ENCODE measurements at places on chromosomes 6 and 20.

DNA sequence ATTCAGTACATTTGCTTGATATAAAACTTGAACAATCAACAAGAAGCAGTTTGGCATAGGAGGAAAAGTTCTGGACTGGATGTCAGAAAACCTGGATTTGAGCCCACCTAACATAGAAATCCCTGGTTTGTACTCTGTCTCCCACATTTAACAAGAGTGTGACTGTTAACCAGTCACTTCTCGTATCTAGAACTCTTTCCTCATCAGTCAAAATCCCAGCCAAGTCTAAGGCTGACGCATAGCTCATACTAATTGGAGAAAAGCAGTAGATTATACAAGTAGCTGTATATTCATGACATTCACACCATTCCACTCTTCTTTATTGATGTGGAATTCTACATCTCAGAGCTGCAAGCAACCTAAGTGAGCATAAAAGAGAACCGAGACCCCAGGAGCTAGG lies 222.7 kb downstream of the PHACTR1 start:
- no peak for DNase-seq

- no peak for DNase-seq
These were observed 88.4 kb downstream of the CDH22 start for GRCh38 chr20:46219920-46220319.

- DNase-seq: no peak
These were observed 2.7 kb upstream of the DTD1 start for GRCh38 chr20:18585134-18585533.

DNA sequence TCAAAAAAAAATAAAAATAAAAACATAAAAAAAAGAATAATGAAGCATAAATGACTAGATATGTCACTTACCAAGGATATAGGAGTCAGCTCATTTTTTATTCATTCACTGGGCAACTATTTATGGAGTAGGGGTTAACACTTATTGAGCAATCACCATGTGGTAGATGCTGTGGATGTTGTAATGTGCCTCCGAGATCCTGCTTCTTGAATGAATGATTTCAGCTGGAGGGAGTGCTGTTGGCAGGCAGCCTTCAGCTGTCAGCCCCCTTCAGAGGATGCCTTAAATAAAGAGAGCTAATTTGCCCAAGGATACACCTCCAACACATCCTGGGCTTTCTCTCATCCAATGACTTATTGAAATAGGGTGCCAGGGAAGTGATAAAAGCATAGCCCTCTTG lies 229.5 kb upstream of the DTNBP1 start:
- no peak for DNase-seq

GRCh38 chr6:38367231-38367630 lies 272.5 kb downstream of the BTBD9 start:
- DNase-seq: no peak

DNA sequence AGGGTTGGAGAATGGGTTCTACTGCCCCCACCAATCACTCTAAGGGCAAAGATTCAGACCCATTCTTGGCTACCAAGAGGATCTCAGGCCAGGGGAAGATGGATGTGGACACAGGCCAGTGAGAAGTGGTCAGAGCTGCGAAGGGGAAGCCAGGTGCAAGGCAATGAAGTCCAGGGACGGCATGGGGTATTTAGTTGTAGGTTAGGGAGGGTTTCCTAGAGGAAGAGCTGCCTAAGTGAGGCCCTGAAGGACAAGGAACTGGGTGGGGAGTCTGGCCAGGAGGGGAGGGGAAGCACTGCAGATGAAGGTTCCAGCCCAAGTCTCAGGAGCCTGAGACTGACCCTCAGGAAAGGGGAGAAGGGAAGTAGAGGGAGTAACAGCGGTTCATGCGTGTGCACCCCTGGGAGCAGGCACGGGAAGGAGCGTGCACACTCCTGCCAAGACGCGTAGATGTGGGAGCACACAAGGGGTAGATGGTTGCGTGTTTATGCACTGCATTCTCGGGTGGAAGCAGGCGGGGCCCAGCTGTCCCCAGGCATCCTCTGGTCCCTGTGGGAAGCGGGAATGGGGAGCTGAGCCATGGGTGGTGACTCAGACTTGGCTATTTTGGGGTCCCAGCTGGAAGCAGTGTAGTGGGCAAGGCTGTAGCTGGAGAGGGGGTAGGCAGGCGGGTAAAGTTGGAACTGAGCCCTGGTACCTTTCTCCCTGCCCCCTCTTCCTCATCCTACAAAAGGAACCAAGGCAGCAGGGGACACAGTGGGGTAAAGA lies 3.3 kb downstream of the ACTL10 start:
- DNase-seq: no peak

- no peak for DNase-seq
These were observed 31.4 kb downstream of the FYN start for GRCh38 chr6:111841822-111842221.

DNA sequence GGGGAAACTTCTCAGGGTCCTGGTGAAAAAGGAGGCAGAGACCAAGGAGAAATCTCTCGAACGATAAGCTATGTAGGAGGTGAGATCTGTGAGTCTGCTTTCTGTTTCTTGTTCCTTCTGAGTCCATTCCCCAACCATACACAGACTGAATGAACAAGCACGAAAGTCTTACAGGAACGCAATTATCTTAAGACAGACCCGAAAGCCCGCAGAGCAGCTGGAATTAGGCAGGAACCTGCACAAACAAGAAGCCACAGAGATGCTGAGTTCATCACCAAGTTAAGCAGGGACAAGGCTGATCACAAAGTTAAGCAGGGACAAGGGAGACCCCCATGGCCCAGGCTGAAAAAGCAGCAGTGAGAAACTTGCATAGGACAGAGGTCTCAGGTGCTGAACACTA lies 21.4 kb upstream of the NELFCD start:
- DNase-seq: no peak

DNA sequence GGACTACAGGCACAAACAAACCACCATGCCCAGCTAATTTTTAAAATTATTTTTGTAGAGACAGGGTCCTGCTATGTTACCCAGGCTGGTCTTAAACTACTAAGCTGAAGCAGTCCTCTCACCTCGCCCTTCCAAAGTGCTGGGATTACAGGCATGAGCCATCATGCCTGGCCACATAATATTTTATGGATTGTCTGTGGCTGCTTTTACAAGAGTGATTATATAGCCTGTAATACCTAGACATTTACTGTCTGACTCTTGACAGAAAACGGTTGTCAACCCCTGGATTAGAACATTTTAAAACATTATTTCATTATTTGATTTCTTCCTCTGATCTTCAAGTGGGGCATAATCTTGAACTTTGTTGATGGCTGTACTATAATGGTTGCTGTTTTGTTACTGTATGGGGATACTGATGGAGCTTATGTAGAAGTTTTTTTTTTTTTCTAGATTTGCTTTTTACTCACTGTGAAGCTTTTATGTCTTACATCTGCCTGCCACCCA lies 14.3 kb downstream of the PARD6B start:
- no peak for DNase-seq

DNA sequence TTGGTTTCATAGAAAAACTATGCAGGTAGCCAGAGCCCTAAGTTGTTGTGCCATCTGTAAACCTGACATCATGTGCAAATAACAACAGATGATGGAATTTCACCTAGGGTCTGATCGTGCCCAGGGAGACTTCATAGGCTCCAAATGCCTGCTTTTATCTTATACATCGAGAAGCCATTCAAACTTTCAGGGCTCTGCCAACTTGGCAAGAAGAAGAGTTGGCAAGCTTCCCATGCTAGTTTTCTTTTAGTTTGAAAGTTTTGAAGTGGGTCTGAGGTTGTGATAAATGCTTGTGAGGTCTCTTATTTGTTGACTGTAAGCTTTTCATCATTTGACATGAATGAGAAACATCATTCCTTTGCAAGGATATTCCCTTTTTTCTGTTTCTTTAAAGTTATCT lies 175.4 kb upstream of the FLRT3 start:
- no peak for DNase-seq

- no peak for DNase-seq
These were observed 78.8 kb downstream of the ADGRG6 start for GRCh38 chr6:142380626-142381025.

GRCh38 chr6:43013843-43014433 lies at the start of the genes KLHDC3 and MEA1:
Gene KLHDC3, plus strand, starts transcription at chr6:43014249. Its CDS starts 2,944 bp downstream, at chr6:43017193.
Gene MEA1, minus strand, starts transcription at chr6:43013946. Its CDS starts 133 bp downstream, at chr6:43013813.
- DNase-seq: peak; percentile 95

GRCh38 chr6:41036601-41037000 lies 2.4 kb downstream of the UNC5CL start:
- DNase-seq: no peak

GRCh38 chr20:19256085-19256484 lies 43.6 kb downstream of the SLC24A3 start:
- no peak for DNase-seq

GRCh38 chr6:108565091-108565766 lies 4.5 kb downstream of the FOXO3 start:
- no peak for DNase-seq

DNA sequence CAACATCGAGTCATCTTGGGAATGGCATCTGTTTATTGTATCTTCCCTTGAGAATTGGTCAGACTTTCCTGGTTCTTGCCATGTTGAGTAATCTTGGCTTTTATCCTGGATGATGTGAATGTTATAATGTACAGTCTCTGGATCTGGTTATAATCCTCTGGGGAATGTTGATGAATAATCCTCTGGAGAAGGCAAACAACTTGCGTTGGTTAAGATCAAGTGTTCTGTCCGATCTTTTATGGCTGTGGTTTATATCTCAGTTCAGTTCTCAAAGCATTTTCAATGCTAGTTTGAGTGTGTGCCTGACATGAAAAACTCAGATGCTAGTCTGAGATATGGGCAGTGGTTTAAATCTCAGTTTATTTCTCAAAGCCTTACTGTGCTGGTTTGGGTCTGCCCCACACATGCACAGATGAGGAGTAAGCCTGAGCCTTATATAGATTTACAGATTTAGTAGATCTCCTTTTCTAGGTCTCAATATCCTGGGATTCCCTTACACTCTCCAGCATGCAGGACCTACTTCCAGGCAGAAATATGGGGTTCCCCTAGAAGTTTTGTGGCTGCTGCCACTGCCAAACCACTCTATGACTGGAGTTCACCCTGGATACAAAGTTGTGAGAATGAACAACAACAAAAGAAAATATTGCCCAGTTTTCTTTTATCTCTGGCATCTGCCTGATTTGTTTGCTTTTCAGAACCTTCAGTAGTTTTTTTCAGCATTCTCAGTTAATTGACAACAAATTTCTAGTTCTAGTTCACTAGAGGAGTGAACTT lies 191.8 kb upstream of the MAN1A1 start:
- no peak for DNase-seq

- DNase-seq: no peak
These were observed 59.9 kb downstream of the ENPP1 start for GRCh38 chr6:131867744-131868143.

GRCh38 chr6:90790696-90791095 lies 203.8 kb upstream of the MAP3K7 start:
- no peak for DNase-seq

GRCh38 chr20:21063276-21063675 lies 42.9 kb downstream of the LINC00237 start:
- DNase-seq: no peak

GRCh38 chr6:56143796-56144195 lies 103.6 kb downstream of the COL21A1 start:
- no peak for DNase-seq
